Mammary epithelial cell (primary cell): ENCODE measurements at places on chromosomes 5 and 9. TPM values are rescaled to one million over a fixed set of nuclear protein-coding genes. Genes with fewer than 3 reads are reported as not detected.

The UGT3A2 gene
- not detected for polyA plus RNA-seq

The SHLD3 gene
- polyA plus RNA-seq = 1.5 TPM

The CHMP5 gene
- polyA plus RNA-seq = 50.6 TPM

The NANS gene
- polyA plus RNA-seq = 69.6 TPM

The CYSRT1 gene
- 2.7 TPM for polyA plus RNA-seq
